ENCODE measurements at places on chromosomes 5 and 9.

- DNase-seq, result no peak
These were observed 161.7 kb downstream of the GLIS3 start for GRCh38 chr9:4138180-4138579.

DNA sequence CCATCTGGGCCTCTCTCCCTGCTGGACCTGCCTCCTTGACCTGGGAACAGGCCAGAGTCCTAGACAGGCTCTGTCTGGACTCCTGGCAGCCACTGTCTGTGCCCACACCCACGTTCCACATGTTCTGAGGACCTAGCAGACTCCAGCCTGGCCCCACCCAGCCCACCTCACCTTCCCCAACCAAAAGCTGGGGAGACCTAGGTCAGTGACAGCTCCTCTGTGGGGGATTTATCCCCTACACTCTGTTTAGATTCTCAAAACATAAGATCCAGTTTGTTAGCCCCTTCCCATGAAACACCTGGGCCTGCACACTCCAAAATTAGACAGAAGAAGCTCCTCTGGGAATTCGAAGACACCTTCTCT, 59.8 kb upstream of the ADAMTS2 start:
- DNase-seq, result no peak

DNA sequence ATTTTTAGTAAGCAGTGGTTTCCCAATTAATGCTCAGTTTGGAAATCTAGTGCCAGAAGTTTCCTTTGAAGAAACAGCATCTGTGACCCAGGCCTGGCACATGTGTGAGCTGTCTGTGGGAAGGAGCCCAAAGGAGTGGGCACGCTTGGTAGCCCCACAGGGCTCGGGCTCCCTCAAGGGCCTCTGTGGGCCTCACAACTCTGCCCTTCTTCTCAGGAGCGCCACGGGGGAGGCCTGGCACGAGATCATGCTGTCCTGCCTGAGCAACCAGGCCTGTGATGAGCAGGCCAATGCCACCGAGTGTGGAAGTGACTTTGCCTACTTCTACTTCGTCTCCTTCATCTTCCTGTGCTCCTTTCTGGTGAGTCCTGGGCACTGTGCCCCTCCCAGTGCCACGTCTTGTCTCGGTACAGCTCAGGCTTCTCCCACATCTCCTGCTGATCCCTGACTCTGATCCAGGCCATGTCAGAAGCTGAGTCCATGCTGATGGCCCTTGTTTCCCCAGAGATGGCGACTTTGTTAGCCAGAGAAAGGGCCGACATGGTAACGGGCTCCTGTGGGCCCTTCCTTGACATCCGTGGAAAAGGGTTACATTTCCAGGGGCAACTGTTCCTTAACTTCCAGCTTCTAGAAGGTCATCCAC, 200.4 kb downstream of the CACNA1B start:
- DNase-seq, result no peak

- DNase-seq, result no peak
These were observed 17.5 kb upstream of the TMEFF1 start for GRCh38 chr9:100455470-100455869.

GRCh38 chr5:32323741-32324140, 11.0 kb upstream of the MTMR12 start:
- no peak for DNase-seq

DNA sequence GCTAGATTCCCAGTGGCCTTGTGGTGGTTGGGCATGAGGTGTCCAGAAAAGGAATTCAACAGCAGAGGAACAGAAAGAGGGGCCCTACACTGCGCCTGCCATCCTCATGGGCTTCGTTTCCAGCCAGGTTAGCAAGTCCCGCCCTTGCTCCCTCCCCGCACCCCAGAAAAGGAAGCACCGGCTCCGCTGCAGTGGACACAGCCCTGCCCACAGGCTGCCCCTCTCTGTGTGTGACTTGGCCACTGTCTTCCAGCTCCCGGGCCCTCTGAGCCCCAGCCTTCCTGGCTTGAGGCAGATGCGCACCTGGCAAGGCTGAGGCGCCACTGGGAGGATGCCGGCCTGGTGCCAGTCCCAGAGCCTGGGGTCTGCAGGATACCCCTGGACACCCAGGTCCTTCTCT, 305.0 kb upstream of the IRX4 start:
- DNase-seq, result no peak

- peak; percentile 39 for DNase-seq
These were observed 17.0 kb downstream of the CDK5RAP2 start for GRCh38 chr9:120562861-120563443.

GRCh38 chr9:108710424-108710823, 145.4 kb downstream of the ACTL7B start:
- no peak for DNase-seq

DNA sequence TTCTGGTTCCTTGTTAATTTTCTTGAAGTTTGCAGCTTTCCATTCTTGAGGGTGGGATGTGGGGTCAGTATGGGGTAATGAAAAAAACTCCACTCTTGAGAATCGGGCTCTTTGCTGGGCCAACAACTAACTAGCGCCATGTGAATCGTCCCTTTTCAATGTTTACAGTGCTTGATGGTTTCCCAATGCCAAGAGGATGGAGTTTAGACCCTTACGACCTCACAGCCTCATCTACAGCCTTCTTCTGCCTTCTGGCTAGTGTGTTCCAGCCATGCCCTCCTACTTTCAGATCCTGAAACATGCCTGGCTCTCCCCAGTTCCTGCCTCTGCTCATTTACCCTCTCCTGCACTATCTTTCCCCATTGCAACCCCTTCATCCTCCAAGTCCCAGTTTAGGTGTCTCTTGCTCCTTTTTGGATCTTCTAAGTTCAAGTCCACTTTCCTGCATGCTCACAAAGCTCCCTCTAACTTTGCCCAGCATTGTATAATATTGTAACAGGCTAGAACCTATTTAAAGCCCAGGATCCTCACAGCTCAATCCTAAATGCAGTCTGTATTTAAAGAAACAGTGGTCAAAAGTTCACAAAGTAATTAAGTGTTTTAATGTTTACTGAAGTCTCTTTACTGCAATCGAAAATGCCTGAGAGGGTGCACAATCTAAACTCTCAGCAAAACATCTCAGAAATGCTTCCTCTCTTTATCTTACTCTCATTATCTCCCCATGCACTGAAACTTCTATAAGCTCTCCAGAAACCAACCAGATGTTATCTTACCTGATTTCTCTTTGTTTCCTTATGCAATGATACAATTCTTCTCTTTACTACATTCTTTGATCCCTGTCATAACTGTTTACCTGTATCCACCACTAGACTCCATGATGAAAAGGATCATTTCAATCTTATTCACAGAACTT, 20.6 kb upstream of the CAST start:
- DNase-seq, result no peak

DNA sequence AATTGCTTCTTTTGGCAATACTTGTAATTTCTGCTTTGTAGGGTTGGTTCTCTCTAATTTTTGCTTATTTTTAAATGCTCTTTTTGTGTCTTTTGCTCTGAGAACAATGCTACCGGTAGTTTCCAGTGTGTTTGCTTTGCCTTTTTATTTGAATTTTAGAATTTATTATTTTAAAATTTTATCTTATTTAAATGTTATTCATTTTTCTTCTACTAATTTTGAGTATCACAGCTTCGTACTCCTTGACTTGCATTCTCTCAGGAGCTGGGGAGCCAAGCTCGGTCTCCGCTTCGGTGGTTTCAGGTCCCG, 45.9 kb downstream of the ANXA2R start:
- no peak for DNase-seq

DNA sequence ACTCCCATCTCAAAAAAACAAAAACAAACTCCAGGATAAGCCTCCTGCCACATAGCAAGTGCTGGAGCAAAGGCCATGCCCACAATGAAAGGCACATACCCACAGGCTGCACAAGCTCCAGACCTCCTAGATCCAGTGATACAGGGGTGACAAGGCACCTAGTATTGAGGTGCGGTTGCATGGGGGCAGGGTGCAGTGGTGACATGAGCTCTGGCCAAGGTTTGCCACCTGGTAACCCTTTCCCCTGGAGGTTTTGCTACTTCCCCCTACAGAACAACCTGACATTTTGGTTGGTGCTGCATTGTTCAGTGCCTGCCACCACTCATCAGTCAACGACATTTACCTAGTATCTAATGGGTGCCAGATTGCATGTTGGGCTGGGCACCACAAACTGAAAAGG, 14.5 kb downstream of the CDKN2AIPNL start:
- DNase-seq, result no peak

- no peak for DNase-seq
These were observed 66.1 kb downstream of the KIF24 start for GRCh38 chr9:34262971-34263370.

DNA sequence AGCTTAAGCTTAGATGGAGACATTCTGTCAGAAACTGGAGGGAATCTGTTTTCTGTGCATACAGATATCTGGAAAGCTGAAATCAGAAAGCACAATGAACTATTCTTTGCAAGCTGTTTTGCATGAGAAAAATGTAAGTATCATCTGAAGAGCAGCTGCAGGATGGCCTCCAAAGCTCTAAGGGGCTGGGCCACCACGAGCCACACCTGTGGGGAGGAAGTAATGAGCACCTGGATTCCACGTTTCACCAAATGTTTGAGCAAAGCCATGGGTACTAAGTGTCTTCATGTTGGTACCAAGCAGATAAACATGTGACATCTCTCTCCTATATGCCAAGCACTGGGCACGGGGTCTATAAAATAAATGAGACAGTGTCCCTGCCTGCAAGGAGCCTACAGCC, 199.3 kb downstream of the TTLL11 start:
- DNase-seq, result no peak

DNA sequence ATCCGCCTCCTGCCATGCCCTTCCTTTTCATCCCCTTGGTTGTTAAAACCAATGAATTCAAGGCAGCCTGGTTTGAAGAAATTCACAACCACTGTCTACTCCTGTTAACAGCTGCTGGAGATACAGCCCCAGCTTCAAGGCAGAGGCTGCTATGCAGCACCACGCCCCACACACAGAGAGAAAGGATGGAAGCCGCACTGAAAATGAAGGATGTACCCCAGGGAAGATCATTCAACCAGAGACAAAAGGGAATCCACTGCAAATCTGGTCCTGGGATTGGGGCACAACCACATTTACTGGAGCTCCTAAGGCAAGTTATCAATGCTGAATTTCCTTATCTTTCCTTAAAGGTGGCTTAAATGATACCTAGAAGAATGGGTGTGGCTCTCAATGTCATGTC, 58.7 kb downstream of the DPYSL3 start:
- DNase-seq, result no peak

- DNase-seq, result no peak
These were observed 95.3 kb downstream of the PRELID2 start for GRCh38 chr5:145739843-145740242.

DNA sequence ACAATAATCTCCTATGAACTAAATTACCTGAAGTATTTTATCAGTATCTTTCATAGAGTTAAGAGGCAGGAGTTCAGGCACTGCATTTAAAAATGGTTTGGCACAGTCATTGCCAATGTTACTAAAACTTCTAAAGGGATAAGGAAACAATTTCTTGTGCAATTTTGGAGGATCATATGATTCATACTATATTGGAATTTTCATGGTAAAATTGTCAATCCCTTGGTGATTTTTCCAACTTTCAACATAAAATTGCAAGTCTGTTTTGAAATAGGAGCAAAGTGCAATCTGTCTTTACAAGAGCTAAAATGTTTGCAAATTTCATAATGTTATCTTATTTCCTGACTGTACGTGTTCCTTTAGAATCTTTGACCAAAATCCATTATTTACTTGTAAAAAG, 211.1 kb downstream of the DMRTA1 start:
- no peak for DNase-seq

GRCh38 chr5:157486861-157487260, 26.8 kb downstream of the NIPAL4 start:
- DNase-seq, result no peak

GRCh38 chr5:5902678-5903646, 475.4 kb downstream of the MED10 start:
- DNase-seq, result no peak

GRCh38 chr5:38009749-38010358, 170.0 kb upstream of the GDNF start:
- DNase-seq, result no peak

- no peak for DNase-seq
These were observed 4.3 kb downstream of the SMIM33 start for GRCh38 chr5:139474890-139475791.

GRCh38 chr5:6222121-6222520, 156.2 kb downstream of the MED10 start:
- no peak for DNase-seq

DNA sequence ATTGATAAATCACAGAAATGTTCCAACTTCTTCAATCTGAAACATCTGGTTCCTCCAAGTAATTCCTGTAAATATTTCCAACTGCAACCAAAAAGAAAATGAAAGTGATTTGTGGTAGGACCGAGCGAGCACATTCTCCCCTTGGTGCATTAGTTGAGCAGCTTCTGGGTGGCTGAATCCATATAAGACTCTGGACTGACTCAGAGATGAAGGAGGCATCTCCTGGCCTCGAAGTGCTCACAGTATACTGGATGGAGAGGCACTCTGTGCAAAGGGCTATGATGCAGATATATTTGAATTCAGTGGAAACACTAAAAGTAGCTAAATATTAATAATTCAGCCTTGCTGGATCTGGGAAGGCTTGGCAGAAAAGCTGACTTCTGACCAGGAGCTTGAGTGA, 265.0 kb downstream of the MARCHF11 start:
- DNase-seq, result no peak

DNA sequence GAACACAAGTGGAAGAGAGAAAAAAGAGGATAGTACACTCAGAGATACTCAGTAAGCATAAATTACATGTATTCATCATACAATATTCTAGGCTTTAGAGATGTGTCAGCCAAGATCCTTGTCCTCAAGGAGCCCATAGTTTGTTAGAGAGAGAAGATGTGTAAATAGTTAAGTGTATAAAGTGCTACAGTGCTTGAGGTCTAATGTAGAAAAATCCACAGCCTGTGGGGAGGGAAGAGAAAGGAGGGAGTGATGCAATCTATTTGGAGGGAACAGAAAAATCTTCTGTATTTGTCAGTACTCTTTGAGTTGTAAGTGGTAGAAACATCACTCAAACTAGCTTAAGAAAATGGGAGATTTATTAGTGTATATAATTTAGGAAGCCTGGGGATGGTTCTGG, 81.9 kb downstream of the PALM2AKAP2 start:
- DNase-seq, result no peak

GRCh38 chr9:89541798-89542197, 43.9 kb upstream of the SEMA4D start:
- DNase-seq, result no peak

- no peak for DNase-seq
These were observed 188.7 kb upstream of the MRPS30 start for GRCh38 chr5:44619875-44620610.

- no peak for DNase-seq
These were observed 8.9 kb downstream of the SMAD5 start for GRCh38 chr5:136141561-136141960.

DNA sequence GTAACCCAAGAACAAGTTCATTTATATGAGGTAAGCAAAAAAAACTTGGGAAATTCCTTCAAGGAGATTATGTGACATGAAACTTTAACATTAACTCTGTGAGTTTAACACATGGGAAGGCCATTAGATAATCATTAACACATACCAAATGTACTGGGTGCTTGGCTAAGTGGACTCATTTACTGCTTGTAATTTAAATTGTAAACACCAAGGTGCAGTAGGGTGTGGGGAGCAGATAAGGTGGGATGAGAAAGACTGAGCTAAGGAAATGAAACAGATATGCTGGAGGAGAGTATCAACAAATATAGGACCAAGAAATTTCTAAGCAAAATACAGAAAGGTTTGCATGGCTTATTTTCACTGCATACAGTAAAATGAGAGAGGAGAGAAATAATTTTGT, 2384.8 kb upstream of the ACO1 start:
- DNase-seq, result no peak
